ENCODE measurements at places on chromosomes 6 and 20.

- no peak for DNase-seq
These were observed 40.2 kb downstream of the BTBD3 start for GRCh38 chr20:11957911-11958310.

GRCh38 chr6:127581576-127581975 is 4.6 kb downstream of the C6orf58 start:
- no peak for DNase-seq

- no peak for DNase-seq
These were observed 39.0 kb downstream of the AIG1 start for GRCh38 chr6:143099647-143100046.

- DNase-seq, result no peak
These were observed 586.1 kb downstream of the RNF144B start for GRCh38 chr6:18973251-18973650.

- no peak for DNase-seq
These were observed 653.6 kb upstream of the FLRT3 start for GRCh38 chr20:14991023-14991422.

DNA sequence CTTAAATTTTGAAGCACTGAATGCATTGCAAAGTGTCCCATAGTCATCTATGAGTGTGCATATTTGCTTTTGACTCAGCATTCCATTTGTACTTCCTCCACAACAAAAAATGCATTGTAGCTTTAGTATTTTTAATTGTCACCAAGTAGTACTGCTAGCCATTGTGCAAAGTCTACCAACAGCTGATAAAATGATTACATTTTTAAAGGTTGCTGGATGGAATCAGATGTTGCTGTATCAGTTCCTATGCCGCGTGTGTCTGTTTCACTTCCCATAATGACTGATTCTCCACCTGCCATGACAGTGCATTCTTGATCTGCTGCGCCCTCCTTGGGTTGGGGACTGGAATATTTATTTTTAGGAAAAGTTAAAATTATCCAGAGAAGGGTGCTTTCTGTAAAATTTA is 41.2 kb downstream of the SLX4IP start:
- DNase-seq, result no peak
